Activated CD4-positive, CD25-positive, alpha-beta regulatory T cell (primary cell): ENCODE measurements at places on chromosomes 6 and 20.

DNA sequence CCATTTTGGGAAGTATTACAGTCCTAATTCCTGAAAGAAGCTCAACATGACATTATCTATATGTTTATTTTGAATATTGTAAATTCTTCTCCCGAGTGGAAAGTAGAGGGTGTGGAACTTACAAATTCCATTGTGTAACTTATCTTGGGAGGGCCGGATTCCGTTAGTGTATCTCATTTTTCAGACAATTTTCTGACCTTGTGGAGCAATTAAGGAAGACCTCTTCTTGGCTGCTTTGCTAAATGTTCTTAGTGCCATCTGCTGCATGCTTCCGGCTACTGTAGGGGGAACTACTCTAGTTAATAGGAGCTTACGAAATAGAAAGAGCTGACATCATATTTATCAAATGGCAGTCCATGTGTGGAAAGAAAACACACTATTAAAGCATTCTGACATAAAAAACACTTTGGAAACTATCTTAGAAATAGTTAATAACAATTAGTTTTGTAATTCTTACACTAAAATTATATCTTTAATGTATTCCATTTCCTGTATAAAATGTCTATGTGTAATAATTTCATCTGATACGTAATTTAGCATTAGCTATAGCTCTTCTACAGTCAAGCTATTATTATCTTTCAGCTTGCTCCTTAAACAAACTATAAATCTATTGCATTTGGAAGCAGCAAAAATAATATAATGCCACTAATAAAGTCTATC lies 41.5 kb upstream of the KCNQ5 start:
- DNase-seq = no peak

GRCh38 chr6:84061613-84062398 lies 28.2 kb downstream of the MRAP2 start:
- DNase-seq = no peak

- DNase-seq = no peak
Measured at GRCh38 chr6:122372647-122373046, 26.8 kb upstream of the HSF2 start.

DNA sequence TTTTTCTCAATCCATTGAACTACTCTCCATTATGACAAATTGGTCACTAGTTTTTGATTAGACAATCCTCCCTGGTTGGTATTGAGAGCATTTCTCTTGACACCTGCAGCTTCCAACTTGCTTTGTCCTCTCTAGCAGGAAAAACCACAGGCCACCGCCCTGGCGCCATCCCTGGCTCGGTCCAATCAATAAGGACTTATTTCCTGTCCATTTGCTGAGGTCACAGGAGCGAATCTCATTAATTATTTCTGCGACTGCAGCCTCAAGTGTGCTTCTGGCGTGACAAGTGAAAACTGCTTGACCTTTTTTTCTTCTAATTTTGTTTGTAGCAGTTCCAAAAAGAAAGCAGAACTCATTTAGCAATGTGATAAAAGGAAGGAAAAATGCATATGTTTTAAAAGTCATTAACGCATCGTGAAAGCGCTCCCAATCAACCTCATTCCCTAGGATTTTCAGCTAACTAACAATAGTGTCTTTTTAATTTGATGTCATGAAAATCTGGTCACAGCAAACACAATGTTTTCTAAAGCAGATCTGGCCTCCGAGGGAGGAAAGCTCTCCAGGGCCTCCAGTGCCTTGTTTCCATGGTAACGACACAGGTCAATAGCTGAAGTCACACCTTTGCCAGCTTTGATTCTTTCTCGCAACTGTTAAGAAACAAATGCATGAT lies 39.0 kb upstream of the BEND3 start:
- DNase-seq = no peak

DNA sequence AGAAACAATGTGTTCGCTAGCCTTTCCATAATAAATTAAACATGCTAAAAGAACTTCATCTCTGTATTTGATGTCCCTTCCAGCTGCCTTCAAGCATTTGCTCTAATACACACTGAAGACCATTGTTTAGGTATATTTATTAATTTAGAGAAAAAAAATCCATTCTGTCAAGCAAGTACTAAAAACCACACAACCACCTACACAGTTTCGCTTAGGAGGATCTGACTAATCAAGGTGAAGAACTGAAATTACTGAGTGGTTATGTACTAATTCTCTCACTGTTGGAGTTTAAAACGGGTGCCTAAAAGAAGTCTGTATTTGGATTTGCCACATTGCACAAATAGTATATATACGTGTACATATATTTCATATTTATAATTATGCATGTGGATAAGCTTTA lies 58.9 kb downstream of the GMDS start:
- no peak for DNase-seq
